Activated T-cell treated with anti-CD3 and anti-CD28 coated beads for 1 hour (primary cell): ENCODE measurements at places on chromosomes 12 and 14.

GRCh38 chr12:17592472-17592871 lies 497.5 kb downstream of the RERGL start:
- DNase-seq, result no peak

- DNase-seq, result no peak
These were observed 84.0 kb downstream of the SYNE3 start for GRCh38 chr14:95432144-95433093.

DNA sequence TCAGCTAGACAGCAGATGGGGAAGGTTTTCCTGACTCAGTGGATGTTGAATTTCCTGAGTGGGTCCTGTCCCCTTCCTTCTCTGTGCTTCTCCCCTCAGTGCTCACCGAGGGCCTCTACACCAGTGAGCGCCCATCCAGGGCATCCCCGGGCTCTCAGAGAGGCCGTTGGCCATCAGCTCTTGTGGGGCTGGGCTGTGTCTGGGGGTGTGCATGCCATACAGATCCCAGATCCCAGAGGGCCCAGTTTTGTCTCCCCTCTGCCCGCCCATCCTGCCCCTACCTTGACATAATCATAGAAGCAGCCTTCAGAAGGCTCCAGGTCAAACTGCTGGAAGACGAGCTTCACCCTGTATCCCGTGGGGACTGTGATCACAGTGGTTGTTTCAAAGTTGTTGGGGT lies 1.1 kb downstream of the C1R start:
- no peak for DNase-seq

DNA sequence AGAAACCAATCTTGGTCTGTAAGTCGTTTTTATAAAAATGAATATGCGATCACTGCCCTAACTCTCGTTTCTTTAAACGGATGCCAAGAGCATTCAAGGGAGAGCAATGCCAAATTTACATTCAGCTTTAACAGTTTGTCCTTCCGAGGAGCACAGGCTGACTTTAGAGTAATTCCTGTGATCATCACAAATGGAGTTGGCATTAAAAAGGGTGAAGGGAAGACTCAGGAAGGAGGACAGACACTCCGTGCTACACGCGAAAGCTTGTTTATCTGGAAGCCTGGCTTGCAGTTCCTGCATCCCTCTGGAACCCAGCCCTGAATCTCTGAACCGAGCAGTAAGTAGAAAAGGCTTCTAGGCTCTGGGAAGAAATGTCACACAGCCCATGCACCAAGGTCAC lies 78.4 kb downstream of the PAPOLA start:
- DNase-seq, result no peak

DNA sequence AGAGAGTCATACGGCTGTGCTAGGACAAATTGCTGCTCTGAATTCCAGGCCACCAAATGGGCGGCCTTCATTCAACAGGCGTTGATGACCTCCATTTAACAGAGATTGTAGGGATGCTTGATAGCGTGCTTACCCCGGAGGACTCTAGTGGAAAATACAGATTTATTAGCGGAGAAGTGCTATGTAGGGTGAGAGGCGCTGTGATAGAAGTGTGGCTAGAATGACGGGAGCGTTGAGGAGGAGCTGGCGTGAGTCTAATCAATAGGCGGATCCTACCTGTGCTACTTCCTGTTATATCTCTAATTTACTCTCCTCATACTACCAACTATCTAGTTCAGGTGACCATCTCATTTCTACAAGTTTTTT lies 668 bp downstream of the MRPS35 start:
- no peak for DNase-seq

- no peak for DNase-seq
These were observed 45.5 kb downstream of the ESR2 start for GRCh38 chr14:64248689-64249088.

DNA sequence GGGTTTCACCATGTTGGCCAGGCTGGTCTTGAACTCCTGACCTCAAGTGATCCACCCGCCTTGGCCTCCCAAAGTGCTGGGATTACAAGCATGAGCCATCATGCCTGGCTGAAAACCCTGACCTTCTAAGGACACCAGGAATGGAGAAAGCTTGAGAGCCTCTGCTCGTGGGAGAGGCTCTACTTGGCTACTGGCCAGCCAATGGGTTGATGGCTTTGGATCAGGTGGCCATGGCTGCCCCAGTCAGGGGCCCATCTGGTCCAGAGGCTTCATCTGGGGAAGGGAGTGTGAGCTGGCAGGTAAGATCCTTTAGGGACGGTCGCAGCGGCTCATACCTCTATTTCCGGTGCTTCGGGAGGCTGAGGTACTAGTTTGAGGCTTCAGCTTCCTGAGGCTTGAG lies 42.5 kb upstream of the PPP1CC start:
- no peak for DNase-seq

DNA sequence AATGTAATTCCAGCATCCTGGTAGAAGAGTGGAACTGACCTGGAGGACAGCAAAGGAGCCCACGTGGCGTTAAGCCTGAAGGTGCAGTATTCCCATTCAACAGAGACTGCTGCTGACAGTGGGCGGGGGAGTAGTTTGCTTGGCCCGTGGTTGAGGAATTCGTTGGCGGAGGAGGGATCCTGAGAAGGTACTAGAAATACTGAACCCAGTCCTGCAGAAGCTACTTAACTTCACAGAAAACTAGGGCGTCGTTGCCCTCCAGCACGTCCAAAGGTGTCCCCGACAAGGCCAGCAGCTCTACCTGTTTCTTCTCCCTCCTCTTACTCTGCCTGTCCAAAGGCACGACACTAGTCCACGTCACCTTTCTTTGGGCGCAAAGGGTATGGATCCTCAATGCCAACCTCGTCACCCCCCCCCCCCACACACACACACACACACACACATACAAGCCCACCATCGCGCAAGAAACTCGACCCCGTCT lies 303 bp downstream of the PUS7L start:
- DNase-seq, result no peak

GRCh38 chr12:82325540-82326336 lies 32.4 kb downstream of the CCDC59 start:
- no peak for DNase-seq

DNA sequence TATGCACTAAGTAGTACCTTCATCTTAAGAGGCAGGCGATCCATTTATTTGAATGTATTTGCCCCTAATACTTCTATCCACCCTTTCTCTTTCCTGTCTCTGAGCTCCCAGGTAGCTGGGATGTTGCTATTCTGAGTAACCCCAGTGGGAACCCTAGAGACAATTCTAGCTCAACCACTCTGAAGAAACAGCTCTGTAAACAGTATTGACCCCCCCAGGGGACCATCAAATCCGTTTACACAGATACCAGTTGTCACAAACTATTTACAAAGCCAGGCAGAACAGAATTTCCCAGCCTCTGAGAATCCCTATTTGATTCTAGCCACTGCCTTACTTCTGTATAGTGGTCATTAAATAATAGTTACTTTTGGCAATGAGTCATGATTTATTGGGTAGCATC lies 64.9 kb downstream of the MIPOL1 start:
- DNase-seq, result no peak

GRCh38 chr12:116717466-116718437 lies 20.1 kb downstream of the SPRING1 start:
- no peak for DNase-seq

GRCh38 chr12:115988625-115989563 lies 288.6 kb downstream of the MED13L start:
- no peak for DNase-seq

GRCh38 chr14:35222324-35222723 lies 69.9 kb upstream of the PSMA6 start:
- DNase-seq, result no peak

- DNase-seq, result no peak
These were observed 130.7 kb downstream of the PHETA1 start for GRCh38 chr12:111238075-111238734.

GRCh38 chr14:105072381-105072861 lies 7.2 kb upstream of the GPR132 start:
- no peak for DNase-seq

DNA sequence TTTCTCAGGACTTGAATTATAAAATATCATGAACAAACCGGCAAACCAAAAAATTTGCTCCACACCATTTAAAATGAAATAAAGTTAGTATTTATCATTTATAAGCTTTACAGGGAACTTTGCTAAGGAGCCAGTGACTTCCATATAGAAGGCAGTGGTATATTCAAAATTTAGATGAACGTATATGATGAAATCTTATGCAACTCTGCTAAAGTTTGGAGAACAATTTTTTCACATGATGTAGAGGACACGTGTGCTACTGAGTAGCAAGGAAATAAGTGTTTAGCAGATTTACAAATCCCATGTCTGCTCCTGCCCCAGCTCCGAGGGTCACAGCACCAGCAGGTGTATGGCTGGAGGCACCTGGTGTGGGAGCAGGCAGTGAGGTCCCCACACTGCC lies 70.8 kb upstream of the IFNG-AS1 start:
- no peak for DNase-seq

DNA sequence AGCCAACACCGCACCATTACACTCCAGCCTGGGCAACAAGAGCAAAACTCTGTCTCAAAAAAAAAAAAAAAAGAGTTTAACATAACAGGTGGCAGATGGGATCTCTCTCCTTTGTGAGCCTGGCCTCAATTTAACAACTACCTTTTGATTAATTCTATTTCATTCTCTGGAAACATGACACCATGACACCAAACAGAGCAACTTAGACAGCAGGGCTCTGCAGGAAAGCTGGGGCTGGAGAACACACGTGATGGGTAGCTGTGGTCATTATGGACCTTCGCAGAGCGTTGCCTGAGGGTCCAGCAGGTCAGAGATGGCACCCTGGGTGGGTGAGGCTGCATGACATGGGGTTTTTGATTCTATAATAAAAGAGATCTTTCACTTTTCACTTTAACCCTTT lies 1.7 kb upstream of the DGLUCY start:
- no peak for DNase-seq

DNA sequence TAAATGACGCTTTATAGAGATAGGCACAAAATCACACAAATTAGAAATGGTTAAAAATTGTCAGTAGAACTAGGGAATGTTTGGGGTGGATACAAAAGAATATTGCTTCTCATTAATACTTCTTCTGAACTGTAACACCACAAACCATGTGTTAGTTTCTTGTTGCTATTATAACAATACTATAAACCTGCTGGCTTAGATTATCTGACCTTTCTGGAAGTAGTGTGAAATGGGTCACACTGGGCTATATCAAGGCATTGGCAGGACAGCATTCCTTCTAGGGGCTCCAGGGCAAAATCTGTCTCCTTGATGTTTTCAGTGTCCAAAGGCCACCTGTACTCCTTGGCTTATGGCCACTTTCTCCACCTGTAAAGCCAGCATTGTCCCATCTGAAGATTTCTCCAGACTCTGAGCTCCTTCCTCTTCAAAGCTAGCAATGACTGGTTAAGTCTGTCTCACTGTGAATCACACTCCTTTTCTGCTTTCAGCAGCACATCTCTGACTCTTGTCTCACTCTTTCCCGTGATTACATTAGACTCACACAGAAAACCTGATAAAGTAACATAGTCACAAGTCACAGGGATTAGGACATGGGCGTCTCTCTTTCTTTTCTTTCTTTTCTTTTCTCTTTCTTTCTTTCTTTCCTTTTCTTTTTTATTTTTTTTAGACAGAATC lies 86.3 kb downstream of the SLC15A4 start:
- DNase-seq, result no peak

- DNase-seq, result no peak
These were observed 10.6 kb upstream of the NCOR2 start for GRCh38 chr12:124577986-124578385.

GRCh38 chr14:96748362-96748761 lies 48.8 kb upstream of the VRK1 start:
- no peak for DNase-seq

- no peak for DNase-seq
These were observed 287.8 kb downstream of the NAV3 start for GRCh38 chr12:78118486-78118885.

DNA sequence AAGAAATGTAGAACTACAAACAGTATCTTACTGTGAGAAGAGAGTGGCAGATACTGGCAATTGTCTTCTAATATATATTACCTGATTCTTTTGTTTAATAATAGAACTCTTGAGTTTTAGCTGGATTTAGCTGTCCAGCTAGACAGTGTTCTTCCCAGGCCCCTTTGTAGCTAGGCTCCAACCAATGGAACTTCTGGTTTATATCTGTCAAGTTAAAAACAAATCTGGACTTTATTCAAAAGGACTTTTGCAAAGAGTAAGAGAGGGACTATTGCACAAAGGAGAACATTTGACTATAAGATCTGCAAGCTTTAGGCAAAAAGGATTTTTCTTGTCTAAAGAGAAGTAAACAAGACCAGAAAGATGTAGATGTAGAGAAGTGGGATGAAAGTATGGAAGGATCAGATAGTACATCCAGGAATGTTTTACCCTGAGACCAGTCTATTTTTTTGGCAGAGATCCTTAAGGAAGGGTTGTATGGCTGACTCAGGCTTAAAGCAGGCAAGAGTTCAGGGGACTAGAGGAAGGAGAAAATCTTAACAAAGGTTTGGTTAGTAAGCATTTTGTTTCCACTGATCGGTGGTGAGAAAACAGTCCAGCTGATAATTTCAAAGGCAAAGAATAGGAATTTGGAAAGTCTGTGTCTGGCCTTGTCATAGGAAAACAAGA lies 111.1 kb upstream of the PLEKHA5 start:
- no peak for DNase-seq

DNA sequence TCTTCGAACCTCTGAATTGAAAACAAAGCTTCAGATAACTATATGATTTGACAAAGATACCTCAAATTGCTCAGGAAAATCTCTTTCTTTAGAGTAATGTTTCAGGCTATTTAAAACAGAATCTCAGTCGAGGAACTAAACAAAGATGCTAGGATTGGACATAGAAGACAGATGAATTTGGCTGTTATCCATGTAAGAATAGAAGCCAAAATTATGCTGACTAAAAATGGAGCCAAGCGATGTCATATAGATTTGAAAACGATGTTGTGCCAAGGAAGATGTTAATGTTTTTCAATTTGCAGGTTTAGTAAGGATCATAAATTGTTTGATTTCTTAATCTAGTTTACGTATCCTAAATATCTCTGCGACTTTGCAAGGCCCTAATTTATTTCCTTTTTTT lies 295.9 kb downstream of the FOXG1 start:
- no peak for DNase-seq
